ENCODE measurements at places on chromosomes 4 and X.

GRCh38 chrX:78706071-78706470 lies 41.4 kb upstream of the LPAR4 start:
- no peak for DNase-seq

- no peak for DNase-seq
Observed at GRCh38 chr4:5715357-5715756, 4.4 kb downstream of the EVC start.

DNA sequence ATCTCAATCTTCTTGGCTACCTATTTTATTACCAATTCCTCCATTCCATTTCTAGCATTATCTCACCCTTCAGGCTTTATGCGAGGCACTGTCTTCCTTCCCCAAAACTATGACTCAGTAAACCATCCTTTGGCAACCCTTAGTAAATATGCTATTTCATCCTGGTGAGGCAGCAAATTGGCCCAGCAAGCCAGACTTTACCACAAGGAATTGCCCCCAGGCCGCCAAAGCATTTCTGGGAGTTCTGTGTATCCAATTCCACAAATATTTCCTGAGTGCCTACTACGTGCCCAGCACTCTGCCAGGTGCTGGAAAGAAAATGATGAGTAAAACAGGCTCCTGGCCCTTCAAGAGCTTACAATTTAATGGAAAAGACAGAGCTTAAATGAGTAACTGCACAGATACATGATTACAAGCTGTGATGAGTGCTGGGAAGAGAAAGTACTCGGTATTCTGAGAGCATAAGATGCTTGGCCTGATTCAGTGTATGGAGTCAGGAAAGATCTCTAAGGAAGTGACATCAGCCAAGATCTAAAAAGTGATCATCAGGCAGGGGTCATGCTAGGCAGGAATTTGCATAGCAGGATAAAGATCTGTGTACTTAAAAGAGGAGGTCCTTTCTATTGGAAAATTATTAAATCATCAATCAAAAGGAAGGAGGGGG lies 193.8 kb downstream of the ADAMTS3 start:
- no peak for DNase-seq

DNA sequence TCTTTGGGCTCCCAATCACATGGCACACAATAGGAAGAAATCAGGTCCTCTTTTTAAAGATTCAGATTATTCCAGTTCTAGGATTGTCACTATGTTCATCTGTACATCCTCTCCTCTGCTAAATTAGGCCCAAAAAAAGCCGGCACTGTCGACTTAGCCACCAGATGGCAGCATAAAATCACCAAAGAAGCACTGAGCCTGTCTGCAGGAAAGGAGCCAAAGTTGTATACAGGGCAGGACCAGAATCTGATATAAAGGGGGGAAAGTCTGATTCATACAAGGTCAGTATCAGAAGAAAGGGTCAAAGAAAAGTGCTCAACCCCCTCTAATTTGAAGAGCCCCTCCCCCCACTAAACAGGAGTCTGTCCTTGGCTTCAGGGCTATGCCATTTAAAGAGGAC lies 292.5 kb downstream of the CHIC1 start:
- DNase-seq = peak; percentile 12

DNA sequence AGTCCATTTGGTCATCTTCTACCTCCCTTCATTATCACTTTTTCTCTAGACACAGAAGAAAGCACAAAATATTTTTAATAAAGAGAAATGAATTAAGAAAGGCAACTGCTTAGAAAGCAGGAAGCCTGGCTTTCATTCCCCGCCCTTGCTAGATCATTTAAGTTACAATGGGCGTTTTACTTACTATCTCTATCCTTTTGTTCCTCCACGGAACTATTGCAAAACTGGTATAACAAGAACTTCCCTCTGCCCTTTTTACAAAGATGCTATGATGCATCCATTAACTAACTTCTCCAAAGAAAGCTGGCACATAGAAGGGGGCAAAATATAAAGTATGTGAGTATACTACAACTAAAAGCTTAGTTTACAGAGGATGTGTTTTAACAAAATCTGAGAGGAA lies 434.5 kb upstream of the FTHL17 start:
- no peak for DNase-seq

DNA sequence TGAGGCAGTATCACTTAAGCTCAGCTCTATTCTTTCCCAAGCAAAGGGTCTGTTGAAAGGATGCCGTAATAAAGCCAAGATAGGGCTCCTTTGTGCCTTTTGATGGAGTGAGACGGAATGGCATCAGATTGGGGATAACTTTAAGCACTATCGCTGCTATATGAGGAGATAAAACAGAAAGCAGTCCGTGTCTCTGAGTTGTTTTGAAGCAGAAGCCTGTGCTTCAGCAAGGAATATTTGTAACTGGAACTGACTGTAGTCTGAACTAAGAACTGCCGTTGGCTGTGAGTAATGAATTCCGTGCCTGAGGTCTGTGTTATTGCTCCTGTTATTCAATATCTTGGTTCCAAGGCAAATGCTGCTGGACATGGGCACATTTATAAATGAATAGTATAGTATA lies 297.4 kb downstream of the ANKRD50 start:
- no peak for DNase-seq

- DNase-seq = no peak
Observed at GRCh38 chrX:13664020-13664419, 11.1 kb downstream of the TCEANC start.

- no peak for DNase-seq
Observed at GRCh38 chr4:60822986-60823385, 377.1 kb upstream of the ADGRL3 start.

Measured in activated T-helper 1 cell treated with anti-CD3 and anti-CD28 coated beads, Interleukin-2, amount 50 U/mL, for 16 hours (primary cell).